ENCODE measurements at places on chromosomes 4 and X.

DNA sequence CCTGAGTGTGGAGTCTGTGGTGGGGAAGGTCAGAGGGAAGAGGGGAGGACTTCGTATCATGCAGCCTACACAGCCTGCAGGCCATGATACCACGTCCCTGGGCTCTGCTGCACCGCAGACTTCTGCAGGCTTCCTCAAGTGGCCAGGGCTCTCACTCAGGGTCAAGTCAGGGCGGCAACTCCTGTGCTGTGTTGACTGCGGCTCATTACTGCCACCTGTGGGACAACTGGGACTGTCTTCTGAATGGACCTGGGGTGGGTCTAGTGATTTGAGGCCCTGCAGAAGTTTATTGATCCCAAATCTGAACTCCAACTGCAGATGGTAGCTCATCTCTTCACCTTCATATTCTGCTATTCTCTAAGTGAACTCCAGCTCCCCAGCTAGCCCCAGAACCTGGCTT lies 167.1 kb downstream of the NSUN7 start:
- DNase-seq, result no peak

DNA sequence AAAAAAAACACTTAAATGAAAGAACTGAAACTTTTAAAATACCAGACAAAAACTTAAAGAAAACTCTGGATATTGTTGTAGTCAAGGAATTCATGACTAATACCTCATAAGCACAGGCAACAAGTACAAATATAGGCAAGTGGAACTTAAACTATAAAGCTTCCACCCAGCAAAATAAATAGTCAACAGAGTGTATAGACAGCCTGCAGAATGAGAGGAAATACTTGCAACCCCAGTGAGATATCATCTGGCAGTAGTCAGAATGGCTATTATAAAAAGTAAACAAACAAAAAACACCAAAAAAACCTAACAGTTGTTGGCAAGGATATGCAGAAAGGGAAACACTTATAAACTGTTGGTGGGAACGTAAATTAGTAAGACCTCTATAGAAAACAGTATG lies 9.6 kb upstream of the RPS6KA6 start:
- no peak for DNase-seq

DNA sequence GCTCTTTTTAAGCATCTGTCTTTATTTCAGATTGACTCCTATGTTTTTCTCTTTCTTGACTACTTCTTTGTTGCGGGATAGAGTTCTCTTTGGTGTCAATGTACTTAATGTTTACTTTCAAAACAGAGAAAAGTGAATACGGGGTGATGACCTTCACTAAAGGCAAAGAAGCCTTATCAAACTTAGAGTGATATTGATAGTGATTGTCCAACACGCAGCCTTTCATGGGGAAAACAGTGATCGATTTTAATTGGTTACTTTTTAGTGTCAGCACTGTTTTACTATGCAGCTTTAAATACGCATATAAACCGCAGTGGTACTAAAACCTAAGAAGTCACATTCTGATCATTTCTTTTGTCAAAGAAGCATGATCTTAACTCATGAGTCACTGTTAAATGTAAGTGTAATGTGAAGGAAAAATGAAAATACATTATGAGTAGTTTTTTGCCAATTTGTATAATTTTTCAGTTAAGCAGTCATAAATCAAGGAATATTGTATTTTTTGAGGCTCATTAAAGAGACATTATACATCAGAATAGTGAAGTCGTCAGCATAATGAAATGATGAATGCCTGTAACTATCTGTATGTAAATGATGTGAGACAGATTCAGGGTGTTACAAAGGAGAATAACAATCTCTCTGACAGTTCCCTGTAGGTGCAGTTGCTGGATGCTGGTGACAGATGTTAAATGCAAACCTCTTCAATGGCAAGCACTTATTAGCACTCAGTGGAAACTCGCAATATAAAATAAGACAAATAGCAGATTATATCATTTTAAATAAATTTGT lies 2082.8 kb upstream of the TENM3 start:
- no peak for DNase-seq

DNA sequence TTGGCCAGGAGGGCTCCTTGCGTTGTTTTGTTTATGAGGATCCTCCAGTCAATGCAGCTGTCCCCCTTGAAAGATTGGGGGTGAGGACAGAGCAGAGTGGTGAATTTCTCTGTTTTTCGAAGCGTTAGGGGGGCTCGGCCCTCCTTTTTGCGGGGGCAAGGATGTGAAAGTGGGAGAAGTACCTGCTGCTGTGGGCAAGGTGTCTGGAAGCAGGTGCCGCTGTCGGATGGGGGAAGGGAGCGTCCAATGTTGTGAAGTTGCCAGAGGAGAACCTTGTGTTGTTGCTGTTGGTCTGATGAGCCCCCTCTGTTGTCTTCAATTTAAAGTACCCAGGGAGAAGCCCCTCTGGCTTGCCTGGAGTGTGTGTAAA lies 613 bp downstream of the GLRB start:
- DNase-seq, result no peak

- no peak for DNase-seq
These were observed 1009.8 kb downstream of the ADGRL3 start for GRCh38 chr4:62209757-62210485.
